ENCODE measurements at places on chromosomes 2 and 18. TPM values are rescaled to one million over a fixed set of nuclear protein-coding genes. Genes with fewer than 3 reads are reported as not detected.

TMEM169 gene
- total RNA-seq, result 0.25 TPM

MAPK4 gene
- 21.7 TPM for total RNA-seq

TTR gene
- not detected for total RNA-seq

RTP5 gene
- total RNA-seq, result not detected

TUBB8B gene
- not detected for total RNA-seq

CNRIP1 gene
- total RNA-seq, result 8.0 TPM

POTEI gene
- not detected for total RNA-seq

FAM110C gene
- total RNA-seq, result 3.3 TPM

USP37 gene
- total RNA-seq, result 5.7 TPM

TGIF1 gene
- 8.1 TPM for total RNA-seq

DOK1 gene
- 4.1 TPM for total RNA-seq

SH2D6 gene
- not detected for total RNA-seq

Data from left ventricle myocardium inferior (tissue), 1 donor.